ENCODE measurements at places on chromosomes 4 and X.
A peak's percentile ranks its signal among the peaks of the same experiment; 100 is the strongest.

DNA sequence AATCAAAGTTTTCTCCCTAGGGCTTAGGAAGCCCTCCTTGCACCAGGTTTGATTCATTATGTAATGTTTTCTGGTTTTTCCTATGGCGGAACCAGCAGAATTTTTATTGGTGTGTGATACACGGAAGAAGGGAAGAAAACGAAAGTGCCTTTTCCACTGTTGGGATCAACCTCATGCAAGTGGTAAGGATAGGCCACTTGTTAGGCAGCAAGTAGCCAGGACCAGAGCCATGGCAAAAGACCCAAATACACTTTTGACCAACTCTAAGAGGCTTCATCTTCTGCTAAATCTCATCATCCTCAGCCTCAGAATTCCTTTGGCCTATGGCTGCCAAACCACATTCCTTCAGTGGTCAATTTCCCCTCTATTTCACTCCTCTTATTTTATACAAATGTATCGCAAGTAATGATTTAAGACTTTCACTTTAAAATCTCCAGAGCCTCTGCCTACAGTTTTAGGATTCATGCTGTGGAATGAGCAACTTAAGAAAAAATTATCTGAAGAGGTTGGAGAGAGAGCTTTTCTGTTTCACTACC is 21.2 kb downstream of the PPAT start:
- DNase-seq: peak; percentile 17

GRCh38 chr4:7799306-7799705 is 140.4 kb downstream of the AFAP1 start:
- DNase-seq: no peak

GRCh38 chr4:19883841-19884240 is 367.9 kb upstream of the SLIT2 start:
- DNase-seq: peak; percentile 13

GRCh38 chr4:156052116-156052515 is 98.5 kb upstream of the CTSO start:
- no peak for DNase-seq

Measured in choroid plexus epithelial cell (primary cell).